B cell (primary cell): ENCODE measurements at places on chromosomes 7 and 10. TPM values are rescaled to one million over a fixed set of nuclear protein-coding genes. Genes with fewer than 3 reads are reported as not detected.

- no peak for DNase-seq
Observed at GRCh38 chr7:139820089-139820488, 9.0 kb upstream of the TBXAS1 start.

GRCh38 chr7:35251606-35252310 lies 2.1 kb downstream of the TBX20 start:
- DNase-seq: no peak

DNA sequence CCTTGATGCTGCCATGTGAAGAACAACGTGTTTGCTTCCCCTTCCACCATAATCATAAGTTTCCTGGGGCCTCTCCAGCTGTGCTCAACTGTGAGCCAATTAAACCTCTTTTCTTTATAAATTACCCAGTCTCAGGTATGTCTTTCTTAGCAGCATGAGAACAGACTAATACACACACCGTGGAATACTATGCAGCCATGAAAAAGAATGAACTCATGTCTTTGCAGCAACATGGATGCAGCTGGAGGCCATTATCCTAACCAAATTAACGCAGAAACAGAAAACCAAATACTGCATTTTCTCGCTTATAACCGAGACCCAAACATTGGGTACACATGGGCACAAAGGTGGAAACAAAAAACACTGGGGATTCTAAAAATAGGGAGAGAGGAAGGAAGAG lies 286.7 kb upstream of the MINDY3 start:
- DNase-seq: no peak

Gene SLC26A3
- not detected in 2 replicates for total RNA-seq

DNA sequence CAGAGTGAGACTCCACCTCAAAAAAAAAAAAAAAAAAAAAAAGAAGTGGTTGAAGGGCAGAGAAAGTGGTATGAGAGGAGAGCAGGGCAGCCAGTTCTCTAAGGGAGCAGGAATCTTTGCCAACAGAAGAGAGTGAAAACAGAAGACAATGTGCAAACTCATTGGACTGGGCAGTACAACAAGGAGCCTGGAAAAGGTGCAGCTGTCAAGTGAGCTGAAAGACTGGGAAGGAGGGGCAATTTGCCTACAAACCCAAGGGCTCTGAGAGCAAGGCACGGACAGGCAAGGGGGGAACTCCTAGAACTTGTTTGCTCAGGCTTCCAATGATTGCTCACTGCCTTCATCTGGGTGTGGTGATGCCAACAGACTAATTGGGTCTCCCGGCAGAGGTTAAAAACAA lies 9.5 kb downstream of the ACTR1A start:
- DNase-seq: no peak

Gene HSPA12A
- 17.7 and 18.8 TPM in 2 replicates for total RNA-seq

- peak; percentile 81 for DNase-seq
Observed at GRCh38 chr10:135601-136464, 578 bp downstream of the ZMYND11 start.
